ENCODE measurements at places on chromosomes 7 and 10.

- DNase-seq, result no peak
Measured at GRCh38 chr7:120064565-120064964, 208.4 kb upstream of the KCND2 start.

DNA sequence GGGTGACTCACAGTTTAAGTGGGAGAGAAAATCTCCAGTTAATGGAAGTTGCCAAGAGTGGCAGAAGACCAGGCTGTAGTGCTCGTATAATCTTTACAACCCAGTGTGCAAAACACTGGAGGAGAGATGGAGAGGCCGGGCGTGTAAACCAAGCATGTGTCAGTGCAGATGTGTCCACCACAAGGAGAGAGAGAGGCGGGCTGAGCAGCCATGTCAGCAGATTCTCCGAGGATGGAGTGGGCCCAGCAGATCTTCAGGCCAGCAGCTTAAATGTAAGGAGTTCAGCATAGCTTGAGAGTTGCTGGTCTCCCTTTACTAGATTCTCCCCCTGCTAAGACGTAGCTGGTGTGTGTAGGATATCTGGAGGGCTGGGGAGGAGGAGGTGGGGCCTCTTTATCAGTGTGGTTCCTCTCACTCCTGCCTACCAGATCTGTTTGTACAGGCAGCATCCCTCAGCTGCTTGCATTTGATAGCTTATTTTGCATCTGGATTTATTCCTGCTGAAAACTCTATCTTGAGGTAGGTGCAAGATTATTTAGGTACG, 13.7 kb downstream of the BPGM start:
- DNase-seq, result no peak

GRCh38 chr7:83524277-83525075, 124.5 kb downstream of the SEMA3E start:
- no peak for DNase-seq

- peak; percentile 87 for DNase-seq
Measured at GRCh38 chr7:39084349-39084748, 106.6 kb downstream of the POU6F2 start.

DNA sequence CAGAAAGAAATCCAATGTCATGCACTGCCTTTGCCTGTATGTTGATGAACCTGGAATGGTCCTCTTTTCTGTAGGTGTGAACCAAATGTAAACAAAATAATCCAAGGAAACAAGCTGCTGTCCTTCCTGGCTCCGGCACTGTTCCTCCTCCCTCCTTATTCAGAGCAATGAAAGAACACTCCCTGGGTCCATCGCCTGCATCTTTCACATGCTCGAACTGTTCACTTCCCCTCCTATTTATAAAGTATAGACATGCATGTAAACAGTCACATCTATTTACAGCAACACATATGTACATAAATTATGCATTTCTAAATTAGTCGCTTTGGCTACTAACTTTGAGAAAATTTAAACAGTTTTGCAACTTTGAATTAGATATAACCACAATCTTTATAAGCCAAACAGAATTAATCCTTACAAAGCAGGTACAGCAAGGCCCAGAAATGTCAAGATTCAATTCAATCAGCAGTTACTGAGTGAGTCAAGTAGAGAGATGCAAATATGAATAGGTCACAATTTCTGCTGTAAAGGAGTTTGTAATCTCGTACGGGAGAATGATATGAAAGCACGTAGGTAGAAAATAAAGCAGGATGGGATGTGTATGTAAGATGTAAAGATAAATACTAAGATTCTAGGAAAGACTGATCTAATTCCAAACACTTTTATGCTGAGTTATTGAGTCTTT, 162.6 kb downstream of the PIP4K2A start:
- no peak for DNase-seq

- DNase-seq, result peak; percentile 45
Measured at GRCh38 chr10:3783316-3783681, 1.7 kb downstream of the KLF6 start.

GRCh38 chr10:947051-947450, 15.5 kb upstream of the LARP4B start:
- no peak for DNase-seq

DNA sequence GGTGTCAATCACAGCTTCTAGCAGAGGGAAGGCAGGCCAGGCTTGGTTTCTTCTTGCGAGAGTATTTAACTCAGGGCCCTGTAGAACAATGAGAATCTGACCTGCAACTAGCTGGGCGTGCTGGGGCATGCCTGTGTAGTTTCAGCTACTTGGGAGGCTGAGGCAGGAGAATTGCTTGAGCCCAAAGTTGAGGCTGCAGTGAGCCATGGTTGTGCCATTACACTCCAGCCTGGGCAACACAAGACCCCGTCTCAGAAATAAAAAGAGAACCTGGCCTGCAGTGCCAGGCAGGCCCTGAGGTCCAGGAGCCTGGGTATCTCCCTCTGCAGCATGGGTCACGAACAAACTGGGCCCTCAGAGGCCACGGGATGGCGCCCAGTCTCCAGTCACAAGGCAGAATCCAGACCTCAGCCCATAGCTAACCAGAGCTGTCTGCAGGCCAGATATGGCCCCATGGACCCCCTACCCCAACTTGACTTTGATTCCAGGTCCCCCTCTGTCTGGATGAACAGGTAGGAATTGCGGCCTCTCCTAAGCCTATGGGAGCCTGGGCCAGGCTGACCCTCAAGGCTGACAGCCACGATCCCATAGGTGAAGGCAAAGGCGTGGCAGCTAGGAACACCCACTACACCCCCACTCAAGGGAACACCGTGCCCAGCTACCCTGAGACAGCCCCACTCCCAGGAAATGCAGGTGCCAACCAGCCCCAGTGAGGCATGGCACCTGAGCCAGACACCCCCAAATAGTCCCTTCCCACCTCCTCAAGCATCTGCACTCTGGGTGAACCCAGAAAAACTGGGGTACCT, 102.7 kb upstream of the TNRC18 start:
- no peak for DNase-seq

GRCh38 chr7:41472427-41473125, 230.3 kb downstream of the INHBA start:
- no peak for DNase-seq

DNA sequence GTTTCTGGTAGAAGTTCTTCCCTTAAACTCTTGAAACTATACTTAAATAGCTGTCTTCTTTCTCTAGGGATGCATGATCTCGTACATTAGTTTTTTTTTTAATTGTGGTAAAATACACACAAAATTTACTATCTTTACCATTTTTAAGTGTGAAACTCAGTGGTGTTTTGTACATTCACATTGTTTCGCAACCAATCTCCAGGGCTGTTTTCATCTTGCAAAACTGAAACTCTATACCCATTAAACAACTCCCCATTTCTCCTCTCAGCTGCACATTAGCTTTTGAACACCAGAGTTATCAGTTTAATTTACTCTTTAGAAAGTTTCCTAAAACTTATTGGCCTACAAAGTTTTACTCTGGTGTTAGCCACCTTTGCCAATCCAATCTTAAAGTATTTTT, 45.5 kb upstream of the PRKAR2B start:
- no peak for DNase-seq

DNA sequence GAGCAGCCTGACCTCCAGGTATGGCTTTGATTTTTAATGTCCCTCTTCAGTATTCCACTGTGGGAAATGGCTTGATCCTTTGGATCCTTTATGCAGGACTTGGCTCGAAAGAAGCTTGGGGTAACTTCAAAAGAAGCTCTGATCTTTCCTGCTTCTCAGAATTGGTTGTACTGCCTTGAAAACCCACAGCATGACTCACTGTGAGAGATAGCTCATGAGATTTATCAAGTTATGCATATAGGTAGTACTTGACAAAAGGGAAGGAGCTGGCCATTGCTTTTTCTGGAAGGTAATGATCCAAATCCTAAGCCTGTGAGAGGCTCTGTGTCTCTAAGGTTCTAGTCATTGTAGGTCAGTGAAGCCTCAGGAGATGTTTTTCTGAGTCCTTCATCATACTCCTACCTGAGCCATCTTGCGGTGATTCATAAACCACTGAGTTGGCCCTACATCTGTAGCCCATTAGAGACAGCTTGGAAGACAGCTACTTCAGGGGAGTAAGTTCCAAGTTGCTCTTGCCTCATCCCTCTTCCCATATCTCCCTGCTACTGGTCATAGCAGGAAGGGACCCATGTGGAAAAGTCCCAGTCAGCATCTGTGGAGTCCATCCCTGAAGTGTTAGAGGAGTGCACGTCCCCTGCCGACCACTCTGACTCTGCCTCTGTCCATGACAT, 36.7 kb upstream of the NFKB2 start:
- no peak for DNase-seq

GRCh38 chr7:29924684-29925083, 64.9 kb downstream of the SCRN1 start:
- DNase-seq, result no peak

- no peak for DNase-seq
Measured at GRCh38 chr7:104469166-104469820, 140.9 kb downstream of the LHFPL3 start.

- DNase-seq, result peak; percentile 81
Measured at GRCh38 chr10:100009793-100010676, at the start of gene DNMBP. DNMBP (minus strand) TSS chr10:100009947; CDS start chr10:99972124, 37,823 bp downstream.

GRCh38 chr7:39054731-39055130, 77.0 kb downstream of the POU6F2 start:
- no peak for DNase-seq

- DNase-seq, result no peak
Measured at GRCh38 chr10:117664288-117664687, 121.7 kb downstream of the EMX2 start.

DNA sequence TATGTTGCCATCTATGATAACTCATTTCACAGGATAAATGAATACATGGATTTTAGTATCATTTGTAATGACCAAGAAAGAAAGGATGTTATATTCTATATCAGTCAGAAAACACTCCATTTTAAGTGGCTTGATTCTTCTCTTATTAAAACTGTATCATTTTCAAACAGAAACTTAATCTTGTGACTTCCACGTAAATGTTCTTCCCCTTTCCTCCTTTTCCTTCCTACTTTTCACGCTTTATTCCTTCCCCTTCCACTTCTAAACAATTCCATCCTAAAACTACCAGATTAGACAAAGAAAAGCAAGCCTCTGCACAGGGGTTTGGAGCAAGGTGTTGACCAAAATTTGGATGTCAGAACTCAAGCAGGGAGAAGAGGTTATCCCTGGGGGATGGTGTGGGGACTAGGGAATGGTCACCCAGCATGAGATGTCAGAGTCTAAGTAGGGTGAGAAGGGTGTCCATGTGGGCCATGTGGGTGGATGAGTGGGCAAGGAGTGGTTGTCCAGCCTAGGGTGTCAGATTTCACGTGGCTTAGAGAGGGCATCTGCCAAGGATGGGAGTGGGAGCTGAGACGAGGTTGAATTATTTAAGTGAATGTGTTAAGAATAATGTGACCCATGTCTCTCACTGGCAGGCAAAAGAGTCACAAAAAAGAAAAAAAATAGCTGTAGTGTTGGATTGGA, 5.0 kb upstream of the GSAP start:
- DNase-seq, result no peak

- no peak for DNase-seq
Measured at GRCh38 chr7:122337011-122337410, 32.5 kb upstream of the FEZF1 start.

DNA sequence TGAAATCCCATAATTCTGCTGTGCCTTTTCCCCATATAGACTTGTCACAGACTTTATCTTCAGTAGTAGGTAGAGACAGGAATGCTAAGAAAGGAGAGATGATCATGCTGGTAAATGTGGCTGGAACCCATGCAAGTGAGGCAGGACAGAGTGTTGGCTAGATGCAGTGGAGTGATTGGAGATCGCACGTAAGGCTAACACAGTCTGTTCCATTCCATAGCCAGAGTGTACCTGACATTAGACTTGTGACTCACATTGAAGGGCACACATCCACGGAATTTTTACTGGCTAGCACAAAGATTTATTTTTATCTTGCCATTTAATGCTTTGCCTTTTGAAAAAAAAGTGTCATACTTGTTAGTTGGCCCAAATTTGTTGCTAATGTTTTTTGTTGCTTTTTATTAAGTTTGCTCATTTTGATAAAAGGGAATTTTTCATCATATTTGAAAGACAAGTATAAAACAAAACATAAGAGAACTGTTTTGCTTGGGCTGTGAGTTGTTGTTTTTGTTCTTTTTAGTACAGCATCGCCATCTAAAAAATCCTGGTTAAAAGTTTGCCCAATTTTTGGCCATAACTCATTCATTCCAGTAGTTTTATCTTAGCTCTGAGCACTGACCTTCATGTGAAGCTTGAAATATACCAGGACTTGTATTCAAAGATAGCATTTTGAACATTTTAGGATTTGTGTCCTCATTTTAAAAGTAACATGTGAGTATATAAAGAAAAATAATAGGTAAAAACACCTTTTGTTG, 81.0 kb downstream of the CPED1 start:
- no peak for DNase-seq

GRCh38 chr10:69709366-69709941, 79.4 kb downstream of the FAM241B start:
- no peak for DNase-seq

- no peak for DNase-seq
Measured at GRCh38 chr10:80132299-80133139, at the start of gene PLAC9. PLAC9 (plus strand) TSS chr10:80132730; CDS start chr10:80132763, 33 bp downstream.
